ENCODE measurements at places on chromosomes 1 and 21.

GRCh38 chr1:205989786-205990185, 13.4 kb downstream of the RAB7B start:
- no peak for DNase-seq

DNA sequence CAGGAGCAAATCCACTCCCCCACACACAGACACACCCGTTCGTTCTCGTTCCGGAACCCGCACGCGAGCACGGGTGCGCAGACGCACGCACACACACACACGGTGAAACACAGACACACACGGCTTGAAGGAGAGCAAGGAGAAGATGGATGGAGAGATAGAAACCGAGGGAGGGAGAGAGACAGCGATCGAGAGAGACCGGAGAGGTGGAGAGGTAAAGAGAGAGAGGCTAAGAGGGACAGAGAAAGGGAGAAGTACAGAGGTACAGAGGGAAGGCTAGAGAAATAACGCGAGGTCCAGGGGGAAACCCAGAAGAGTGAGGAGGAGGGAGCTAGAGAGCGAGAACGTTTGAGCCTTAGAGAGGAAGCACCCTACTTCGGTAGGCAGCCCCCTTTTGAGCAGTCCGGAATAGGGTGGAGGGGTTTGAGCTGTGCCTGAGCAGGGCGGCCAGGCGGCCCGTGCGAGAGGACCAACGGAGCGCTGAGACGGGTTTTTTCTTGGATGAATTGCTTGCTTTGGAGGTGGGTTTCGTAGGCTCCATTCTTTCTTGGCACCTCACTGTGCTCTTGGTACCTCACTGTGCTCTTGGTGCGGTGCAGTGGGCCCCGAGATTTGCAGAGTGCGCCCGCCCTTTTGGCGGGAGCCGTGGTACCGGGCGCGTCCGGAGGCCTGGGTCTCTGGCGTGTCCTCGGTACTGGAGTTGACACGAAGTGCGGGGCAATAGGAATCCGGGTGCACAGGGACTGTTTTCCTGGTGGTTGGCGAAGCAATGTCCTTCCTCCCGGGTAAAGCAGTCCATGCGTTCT, 88.4 kb upstream of the RHOU start:
- peak; percentile 66 for DNase-seq

GRCh38 chr1:188782220-188782841, 1695.3 kb downstream of the BRINP3 start:
- DNase-seq, result no peak

DNA sequence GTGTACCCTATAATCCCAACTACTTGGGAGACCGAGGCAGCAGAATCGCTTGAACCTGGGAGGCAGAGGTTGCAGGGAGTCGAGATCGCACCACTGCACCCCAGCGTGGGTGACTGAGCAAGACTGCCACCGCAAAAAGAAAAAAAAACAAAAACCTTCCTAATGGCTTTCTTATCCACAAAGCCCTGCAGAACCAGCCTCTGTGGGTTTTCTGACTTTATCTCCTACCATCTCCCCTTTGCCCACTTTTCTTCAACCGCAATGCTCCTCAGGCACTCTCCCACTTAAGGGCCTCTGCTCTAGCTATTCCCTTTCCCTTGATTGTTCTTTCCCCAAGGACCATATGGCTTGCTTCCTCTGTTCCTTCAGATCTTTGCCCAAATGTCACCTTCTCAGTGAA, 67.9 kb upstream of the PUM1 start:
- DNase-seq, result no peak

GRCh38 chr1:225746361-225747179, 31.1 kb upstream of the SRP9 start:
- peak; percentile 90 for DNase-seq

DNA sequence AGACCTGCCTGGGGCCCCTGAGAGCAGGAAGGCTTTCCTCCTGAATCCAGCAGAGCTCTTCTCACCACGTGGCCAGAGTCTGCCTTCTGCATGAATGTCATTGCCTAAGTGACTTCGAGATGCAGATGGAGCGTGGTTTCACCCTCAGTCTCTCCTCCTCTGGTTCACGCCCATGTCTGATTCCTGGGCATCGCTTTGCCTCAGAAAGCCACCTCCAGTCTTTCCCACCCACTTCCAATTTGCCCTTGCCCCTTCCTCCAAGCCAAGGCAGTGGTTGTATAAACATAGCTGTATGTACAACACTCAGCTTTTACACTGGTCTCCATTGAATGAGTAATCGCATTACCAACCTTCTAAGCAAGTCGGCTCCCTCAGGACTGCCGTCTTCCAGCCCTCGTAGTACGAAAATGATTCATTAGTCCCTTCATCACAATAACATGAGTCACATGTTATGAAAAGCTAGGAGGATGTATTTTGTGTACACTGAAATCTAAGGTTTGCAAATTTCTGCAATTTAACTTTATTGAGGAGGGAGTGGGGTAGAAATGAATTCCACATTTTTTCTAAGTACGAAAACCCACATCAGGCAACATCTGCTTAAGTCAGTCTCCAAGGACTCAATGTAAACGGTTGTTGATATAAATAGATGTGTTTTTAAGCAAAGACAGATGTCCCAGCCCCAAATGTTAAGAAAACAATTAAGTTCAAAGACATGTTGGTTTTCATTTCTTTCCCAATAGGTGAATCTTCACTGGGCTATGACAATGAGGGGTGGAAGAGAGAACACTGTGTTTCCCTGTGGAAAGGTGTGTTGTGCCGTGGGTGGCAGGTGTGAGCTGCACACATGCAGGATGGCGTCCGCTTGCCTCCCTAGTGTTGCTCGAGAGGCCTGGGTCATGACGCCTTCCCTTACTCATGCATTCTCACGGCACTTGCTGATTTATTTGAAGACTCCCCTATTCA, 32.3 kb upstream of the ETS2 start:
- no peak for DNase-seq

DNA sequence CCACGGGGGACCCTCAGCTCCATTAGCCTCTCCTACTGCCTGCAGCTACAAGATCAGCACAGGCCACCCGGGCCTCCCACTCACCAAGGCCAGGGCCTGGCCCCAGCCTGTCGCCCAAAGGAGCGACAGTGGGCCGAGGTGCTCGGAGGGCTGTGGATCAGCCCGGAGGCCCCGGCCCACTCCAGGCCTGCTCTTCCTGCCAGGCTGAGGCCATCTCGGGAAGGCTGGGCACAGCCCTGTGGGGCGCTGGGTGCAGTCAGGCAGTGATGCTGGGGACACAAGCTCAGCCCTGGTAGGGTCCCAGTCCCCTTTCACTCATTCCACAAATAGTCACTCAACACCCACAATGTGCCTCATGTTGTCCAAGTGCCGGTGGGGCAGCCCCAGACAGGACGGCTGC, 58.8 kb downstream of the CASZ1 start:
- no peak for DNase-seq

DNA sequence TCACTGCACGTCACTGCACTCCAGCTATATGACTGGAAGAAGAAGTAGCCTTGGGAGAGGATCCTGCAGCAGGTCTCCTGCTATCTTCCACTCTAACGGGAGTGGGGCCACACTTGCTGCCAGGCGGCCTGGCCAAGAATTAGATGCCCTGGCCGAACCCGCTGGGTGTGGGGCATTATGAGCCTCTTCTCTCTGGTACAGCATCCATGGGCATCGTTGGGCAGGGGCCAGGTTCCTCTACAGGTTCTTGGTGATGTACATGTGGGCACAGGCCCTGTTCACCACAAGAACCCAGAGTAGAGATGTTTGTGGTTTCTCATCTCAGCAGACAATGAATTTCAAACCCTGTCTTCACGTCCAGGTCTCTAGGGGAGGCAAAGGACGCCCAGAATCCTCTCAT, 370.5 kb downstream of the NPHP4 start:
- no peak for DNase-seq

- no peak for DNase-seq
These were observed 53.4 kb downstream of the ERICH3 start for GRCh38 chr1:74620242-74620641.

- no peak for DNase-seq
These were observed 92.1 kb downstream of the SYF2 start for GRCh38 chr1:25140073-25140797.

DNA sequence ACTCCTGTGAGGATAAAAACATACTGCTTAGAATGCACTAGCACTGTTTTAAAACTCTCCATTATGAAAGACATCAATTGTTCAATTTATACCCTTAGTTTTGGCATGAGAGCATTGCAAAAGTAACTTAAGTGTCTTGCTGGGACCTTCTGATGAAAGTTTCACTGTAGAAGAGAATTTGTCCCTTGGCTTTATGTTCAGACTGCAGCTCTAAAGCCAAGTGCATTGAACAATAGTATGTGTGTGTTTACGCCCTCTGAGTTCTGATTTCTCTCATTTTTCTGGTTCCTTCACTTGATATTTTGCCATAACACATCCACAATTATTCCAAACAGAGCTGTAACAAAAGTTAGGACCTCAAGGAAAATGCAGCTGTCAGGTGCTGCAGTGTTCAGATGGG, 474.6 kb downstream of the DISC1 start:
- DNase-seq, result no peak

DNA sequence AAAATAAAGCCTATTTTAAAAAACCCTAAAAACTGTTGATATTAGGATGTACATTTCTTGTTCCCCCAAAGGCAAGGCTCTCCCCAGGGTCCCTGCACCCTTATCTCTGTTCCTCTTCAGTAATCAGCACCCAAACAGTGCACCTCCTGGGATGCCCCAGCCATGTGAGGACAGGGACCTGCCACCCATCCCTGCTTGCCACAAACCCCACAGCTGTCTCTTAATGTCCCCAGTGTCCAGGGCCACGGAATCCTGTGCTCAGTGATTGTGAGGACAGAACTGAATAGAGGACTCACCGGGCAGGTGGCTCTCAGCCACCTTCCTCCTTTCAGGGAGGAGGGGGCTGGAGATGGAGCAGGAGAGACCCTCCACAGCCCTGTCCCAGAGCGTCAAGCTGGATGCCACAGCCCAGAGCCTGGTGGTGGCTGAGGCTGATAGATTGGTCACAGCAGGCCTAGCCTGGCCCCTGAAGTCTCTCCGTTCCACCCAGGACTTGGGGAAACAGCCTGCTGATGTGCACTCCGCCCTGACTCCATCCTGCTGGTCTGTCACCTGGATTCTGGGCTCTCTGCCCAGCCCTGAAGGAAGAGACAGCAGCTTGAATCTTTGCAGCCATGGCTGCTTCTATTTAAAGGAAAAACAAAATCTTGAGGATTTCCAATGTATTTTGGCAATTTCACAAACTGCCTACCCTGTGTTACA, 23.1 kb downstream of the RNF187 start:
- DNase-seq, result no peak

DNA sequence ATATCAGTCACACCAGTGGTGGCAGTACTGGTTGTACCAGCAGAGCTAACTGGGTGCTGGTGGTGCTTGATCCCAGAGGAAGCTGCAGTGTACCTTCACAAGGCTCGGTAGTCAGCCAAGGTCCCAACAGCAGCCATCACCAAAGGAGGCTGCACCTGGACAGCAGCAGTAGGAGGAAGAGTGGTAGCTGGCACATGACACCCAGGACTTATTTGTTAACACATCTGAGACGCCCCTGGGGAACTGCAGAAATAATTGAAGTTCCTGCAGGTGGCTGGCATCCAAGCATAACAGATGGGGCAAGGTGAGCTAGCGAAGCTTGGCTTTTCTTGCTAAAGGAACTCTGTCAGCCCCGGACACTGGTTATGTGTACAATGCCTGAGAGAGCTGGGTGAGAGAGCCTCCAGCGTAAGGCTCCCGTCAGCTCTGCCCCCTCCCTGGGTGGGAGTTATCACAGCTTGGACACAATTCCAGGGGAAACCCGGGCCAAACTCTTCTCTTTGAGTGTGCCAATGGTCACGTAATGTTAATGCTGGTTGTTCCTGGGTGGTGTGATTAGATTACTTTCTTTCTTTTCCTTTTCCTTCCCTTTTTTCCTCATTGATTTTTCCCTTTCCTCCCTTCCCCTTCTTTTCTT, 29.1 kb upstream of the PARP1 start:
- peak; percentile 76 for DNase-seq

- peak; percentile 85 for DNase-seq
These were observed 6.3 kb downstream of the CDKN2C start for GRCh38 chr1:50976111-50976889.

GRCh38 chr1:161085165-161085564, 4.2 kb downstream of the NECTIN4 start:
- DNase-seq, result no peak

DNA sequence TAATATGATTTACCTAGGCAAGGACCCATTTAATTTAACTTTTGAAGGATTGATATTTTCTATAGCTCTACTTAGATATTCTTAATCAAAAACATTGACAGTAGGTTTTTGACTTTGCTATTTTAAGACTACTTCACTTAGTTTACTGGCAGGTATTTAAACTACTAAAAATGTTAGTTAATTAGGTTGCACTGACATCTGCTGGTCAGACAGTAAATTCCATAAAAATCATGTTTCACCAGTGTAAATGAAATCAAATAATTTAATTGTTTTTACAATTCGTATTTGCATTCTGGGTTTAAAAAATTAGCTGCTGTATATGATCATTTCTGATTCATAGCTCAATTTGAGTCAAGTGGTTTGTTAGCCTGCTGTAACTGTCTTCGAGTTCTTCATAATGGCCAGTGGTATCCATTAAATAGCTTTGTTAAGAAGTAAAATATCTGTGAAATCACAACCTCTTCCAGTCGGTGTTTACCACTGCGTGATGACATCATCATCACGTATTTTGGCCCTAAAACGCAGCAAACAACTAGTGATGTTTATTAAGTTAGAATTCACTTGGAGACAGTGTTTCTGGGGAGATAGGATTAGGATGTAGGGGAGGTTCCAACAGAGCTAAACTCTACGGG, 26.2 kb downstream of the EXTL2 start:
- no peak for DNase-seq

DNA sequence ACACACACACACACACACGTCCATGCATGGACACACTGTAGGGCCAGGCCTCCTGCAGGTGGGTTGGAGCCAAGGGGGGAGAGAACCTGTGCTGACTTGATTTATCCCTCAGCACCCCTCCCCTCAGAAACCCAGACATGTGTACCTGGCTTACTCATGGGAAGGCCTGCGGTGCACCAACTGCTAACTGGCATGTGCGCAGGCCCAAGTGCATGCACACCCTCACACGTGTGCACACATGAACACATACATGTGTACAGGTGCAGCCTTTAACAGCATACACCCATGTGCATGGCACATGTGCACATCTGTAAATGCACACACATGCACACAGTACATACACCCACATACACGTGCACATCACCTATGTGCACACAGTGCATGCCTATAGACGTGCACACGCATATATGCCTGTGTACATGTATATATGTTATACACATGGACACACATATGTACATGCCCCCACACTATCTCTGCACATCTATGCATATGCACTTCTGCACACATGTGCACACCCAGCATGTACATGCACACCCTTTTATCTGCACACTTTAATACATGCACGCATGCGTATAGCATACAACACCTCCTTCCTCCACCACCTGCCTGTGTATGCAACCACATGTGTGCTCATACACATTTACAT, 67.5 kb downstream of the TRIM11 start:
- DNase-seq, result no peak

Measured in DMS 273 treated with DMSO at 0.1 percent for 48 hours (cell line).